ENCODE measurements at places on chromosomes 11 and 22. TPM values are rescaled to one million over a fixed set of nuclear protein-coding genes. Genes with fewer than 3 reads are reported as not detected.

DNA sequence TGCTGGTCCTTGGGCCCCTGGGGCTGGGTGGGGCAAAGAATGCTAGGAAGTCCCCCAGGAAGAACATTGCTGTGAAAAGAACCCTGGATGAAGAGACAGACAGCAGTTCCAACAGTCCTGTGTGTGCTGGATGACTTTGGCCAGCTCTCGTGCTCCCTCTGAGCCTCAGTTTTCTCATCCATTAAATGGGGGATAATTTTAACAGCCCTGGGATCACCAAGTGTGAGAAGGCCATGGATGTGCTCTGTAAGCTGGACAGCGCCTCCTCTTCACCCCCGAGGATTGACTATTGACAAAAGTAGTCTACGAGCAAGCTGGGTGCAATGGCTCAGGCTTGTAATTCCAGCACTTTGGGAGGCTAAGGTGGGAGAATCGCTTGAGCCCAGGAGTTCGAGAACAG, 2.5 kb downstream of the LARGE2 start:
- no peak for DNase-seq

GRCh38 chr22:21845558-21846453, 21.6 kb downstream of the MAPK1 start:
- no peak for DNase-seq

DNA sequence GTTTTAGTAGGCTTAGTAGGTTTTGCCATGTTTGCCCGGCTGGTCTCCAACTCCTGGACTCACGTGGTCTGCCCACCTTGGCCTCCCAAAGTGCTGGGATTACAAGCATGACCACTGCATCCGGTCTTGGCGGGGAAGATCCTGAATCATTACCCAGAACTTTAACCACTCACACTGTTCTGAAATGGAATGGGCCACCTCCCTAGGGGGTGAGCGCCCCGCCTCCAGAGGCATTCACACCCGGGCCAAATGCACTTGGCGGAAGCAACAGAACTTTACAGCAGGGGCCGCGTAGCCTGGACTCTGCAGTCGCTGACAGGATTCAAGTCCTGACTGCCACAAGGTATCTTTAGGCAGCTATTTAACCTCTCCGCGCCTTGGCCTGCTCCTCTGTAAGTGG, 5.4 kb downstream of the CCDC86 start:
- DNase-seq = no peak

GRCh38 chr22:34099278-34099677, 179.0 kb upstream of the LARGE1 start:
- DNase-seq = no peak

- DNase-seq = no peak
These were observed 703.3 kb upstream of the CCDC179 start for GRCh38 chr11:23563591-23563990.

DNA sequence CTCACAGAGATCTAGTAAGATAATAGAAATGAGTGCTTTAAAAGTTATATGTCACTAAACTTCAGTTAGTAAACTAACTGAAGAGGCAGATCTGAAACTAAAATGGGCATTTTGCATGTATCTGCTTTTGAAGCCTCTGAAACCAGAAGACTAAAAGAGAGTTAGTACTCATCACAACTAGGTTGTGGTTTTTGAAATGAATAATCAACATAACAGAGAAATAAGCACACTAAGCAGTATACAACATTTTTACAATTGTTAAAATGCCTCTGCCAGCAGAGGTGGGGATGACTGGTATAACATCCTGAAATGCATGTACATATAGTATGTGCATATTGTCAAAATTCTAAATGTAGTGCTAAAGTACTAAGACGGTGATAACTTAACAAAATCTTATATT, 564.5 kb downstream of the DLG2 start:
- DNase-seq = no peak

GRCh38 chr11:123186286-123186685, 8.8 kb downstream of the CLMP start:
- no peak for DNase-seq

DNA sequence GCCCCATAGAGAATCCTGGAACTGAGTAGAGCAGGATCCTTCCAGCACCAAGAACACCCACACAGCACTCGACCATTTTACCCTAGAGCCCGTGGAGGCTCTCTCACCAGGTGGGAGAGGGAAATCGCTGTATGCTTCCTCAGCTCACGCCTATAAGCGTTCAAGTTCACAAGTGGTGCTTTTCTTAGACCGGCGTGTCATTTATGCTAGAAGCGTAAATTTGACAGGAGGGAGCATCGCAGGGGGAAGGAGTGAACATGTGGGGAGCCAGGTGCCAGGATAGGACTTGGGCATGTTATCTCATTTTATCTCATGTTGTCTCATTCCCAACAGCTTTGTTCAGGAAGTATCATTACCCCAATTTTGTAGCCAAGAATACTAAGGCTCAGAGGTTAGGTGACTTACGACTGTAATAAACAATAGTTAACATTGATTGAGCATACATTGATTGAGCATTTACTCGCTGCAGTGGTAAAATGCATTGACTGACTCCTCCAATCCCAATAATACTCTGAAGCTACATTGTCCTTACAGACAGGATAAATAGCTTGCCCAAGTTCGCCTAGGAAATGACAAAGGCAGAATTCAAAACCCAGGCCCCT, 19.1 kb upstream of the TP53I11 start:
- DNase-seq = no peak

DNA sequence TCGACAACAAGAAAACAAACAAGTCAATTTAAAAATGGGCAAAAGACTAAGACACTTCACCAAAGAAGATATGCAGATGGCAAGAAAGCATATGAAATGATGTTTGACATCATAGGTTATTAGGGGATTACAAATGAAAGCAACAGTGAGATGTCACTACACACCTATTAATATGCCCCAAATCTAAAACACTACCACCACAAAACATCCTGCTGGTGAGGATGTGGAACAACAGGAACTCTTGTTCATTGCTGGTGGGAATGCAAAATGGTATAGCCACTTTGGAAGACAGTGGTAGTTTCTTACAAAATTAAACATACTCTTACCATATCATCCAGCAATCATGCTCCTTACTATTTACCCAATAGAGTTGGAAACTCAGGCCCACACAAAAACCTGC, 29.0 kb downstream of the PRRG4 start:
- no peak for DNase-seq

DNA sequence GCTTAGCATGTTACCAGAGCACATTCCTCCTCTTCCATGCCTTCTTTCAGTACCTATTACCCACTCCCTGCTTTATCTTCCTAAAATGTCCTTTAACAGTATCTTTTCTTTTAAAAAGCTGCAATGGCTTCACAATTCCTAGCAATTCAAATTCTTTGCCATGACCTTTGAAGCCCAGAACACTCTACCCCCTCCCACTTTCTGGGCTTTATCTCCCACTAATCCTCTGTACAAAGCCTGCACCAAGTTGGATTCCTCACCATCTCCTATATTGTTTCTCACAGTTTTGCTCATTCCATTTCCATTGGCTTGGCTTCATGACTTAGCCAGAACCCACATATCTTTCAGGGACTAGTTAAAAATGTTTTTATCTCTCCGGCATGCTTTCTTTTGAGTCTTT, 80.9 kb downstream of the FAM76B start:
- DNase-seq = no peak

DNA sequence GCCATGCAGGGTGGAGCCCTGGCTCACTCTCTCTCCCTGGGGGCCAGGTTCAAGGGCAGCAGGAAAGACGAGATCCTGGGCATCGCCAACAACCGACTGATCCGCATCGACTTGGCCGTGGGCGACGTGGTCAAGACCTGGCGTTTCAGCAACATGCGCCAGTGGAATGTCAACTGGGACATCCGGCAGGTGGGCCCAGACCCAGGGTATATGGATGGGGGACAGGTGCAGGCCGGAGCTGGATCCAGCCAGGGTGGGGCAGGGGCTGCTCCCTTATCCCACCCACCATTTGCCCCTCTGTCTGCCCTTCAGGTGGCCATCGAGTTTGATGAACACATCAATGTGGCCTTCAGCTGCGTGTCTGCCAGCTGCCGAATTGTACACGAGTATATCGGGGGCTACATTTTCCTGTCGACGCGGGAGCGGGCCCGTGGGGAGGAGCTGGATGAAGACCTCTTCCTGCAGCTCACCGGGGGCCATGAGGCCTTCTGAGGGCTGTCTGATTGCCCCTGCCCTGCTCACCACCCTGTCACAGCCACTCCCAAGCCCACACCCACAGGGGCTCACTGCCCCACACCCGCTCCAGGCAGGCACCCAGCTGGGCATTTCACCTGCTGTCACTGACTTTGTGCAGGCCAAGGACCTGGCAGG, 2.9 kb downstream of the TRPT1 start:
- no peak for DNase-seq

DNA sequence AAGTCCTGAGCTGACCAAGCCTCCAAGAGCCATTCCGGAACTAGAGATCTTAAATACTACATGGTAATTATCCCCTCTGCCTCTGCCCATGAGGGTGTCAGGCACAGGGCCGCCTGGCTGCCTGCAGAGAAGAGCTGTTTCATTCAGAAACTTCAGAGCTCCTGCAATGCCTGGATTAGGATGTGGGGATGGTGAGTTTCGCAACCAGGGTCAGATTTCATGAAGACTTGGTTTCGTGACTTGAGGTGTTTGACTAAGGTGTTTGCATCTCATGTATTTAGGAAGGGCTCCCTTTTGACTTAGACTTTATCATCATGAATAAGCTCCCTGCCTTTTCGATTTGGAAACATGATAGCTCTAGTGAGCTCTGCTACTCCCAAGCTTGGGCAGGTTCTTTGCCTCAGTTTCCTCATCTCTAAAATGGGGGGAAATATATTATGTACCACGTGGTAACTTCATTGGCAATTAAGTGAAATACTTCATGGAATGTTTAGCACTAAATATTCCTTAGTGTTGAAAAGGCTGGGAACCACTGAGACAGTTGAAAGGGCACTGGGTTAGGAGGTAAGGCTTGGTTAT, 9.1 kb downstream of the TIMP3 start:
- DNase-seq = no peak

GRCh38 chr11:41947392-41947791, 487.9 kb upstream of the LRRC4C start:
- no peak for DNase-seq

DNA sequence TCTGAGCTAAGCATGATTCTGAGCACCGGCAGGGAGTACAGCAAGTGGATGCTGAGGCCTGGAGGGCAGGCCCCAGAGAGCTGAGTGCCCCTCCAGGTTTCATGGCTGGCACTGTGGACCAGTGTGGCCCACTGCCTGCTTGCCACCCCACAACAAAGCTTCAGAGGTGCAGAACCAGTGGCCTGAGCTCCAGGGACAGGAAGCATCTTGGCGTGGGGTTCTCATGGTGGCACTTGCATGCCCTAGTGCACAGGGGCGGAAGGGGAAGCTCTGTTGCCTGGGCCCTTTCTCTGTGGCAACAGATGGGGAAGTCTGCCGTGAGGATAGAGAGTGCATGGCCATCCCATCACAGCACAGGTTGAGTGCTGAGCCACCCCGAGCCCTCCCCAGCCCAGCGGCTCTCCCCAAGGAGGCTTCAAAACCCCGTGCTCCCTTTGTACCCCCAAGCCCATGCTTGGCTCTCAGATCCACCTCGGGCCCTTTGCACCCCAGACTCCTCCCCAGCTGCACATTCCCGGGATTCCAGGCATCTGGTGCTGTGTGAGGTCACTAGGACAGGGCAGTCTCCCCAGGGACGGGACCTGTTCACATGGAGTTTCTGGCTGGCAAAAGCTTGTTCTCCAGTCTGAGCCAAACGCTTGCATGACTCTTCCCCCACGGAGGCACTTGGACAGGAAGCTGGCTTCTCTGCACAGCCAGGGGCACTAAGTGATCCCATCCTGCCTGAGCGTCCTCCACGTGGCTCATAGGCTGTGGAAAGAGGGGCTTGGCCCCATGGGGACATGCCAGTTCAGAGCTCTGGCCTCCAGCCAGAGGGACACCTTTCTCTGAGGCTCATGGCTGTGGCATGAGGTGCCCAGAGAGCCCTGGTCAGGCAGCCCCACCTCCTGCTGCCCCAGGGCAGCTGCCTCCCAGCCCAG, 4.2 kb downstream of the SLC25A1 start:
- peak; percentile 82 for DNase-seq

DNA sequence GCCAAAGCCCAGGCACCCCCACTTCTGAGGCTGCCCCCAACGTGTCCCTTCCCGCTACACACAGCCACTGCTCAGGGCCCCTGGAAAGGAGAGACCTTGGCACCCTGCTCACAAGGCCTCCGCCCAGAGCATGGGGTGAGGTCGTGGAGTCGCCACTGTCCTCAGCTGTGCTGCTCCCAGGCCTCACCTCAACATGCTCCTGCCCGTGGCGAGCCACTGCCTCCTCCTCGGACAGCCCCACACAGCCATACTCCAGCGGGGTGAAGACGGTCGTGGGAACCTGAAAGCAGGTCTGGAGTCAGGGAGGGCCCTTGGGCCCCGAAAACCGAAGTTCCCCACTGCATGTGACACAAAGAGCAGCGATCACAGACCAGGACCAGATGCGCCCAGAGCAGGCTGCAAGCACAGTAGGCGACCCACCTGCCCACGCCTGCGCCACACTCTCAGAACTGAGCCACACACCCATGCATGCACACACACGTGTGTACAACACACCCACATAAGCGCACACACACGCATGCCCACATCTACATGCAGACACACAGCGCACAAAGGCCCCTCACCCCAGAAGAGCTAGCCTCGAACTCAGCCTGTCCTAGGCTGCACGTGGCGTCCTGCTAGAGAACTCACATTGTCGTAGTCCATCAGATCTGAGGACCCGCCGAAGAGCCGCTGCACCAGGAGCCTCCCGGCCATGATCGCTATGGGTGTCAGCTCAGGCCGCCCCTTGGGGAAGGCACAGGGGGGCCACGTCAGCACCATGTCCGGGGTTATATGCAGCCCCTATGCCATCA, 25.5 kb upstream of the GNB1L start:
- no peak for DNase-seq

DNA sequence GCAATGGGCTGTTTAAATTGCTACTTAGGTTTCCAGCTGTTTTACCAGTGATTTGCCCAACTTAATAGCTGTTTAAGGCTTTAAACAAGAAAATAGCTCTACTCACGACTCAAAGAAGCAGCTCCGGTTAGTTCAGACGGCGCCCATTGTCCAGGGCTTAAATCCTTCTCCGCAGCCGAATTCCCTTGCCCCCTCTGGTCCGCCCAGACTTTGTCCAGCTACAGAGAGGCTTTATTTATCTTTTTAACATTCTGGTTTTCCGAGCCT, 20.9 kb upstream of the SCUBE1 start:
- no peak for DNase-seq

- DNase-seq = no peak
These were observed 7.8 kb downstream of the DCPS start for GRCh38 chr11:126311401-126312291.

- no peak for DNase-seq
These were observed 91.2 kb upstream of the CLMP start for GRCh38 chr11:123286255-123286654.

MMP13 gene
- total RNA-seq = not detected

CHRNA10 gene
- 1.1 TPM for total RNA-seq

IFITM2 gene
- total RNA-seq = 88.1 TPM

OR5A1 gene
- total RNA-seq = not detected

ENDOD1 gene
- total RNA-seq = 17.6 TPM

CST6 gene
- total RNA-seq = not detected

TRIM49 gene
- not detected for total RNA-seq

TBX10 gene
- not detected for total RNA-seq

ANO5 gene
- total RNA-seq = 0.16 TPM

C11orf21 gene
- not detected for total RNA-seq

ACR gene
- total RNA-seq = not detected
